ENCODE measurements at places on chromosomes 16 and 17. TPM values are rescaled to one million over a fixed set of nuclear protein-coding genes. Genes with fewer than 3 reads are reported as not detected.

CHAD gene
- total RNA-seq, result not detected

CCL7 gene
- 0.27 TPM for total RNA-seq

GINS2 gene
- total RNA-seq, result 27.4 TPM

CHST4 gene
- not detected for total RNA-seq

WNT3 gene
- 4.2 TPM for total RNA-seq

HS3ST3A1 gene
- total RNA-seq, result 0.69 TPM

PIK3R6 gene
- total RNA-seq, result not detected
